Suppressor macrophage treated with lipopolysaccharide for 4 hours (primary cell): ENCODE measurements at places on chromosomes 1 and 21.

GRCh38 chr1:109240158-109241152, 8.9 kb upstream of the CELSR2 start:
- DNase-seq: no peak

- no peak for DNase-seq
Observed at GRCh38 chr1:212959266-212960220, 9.2 kb downstream of the VASH2 start.

GRCh38 chr21:19026911-19027310, 623.3 kb upstream of the TMPRSS15 start:
- no peak for DNase-seq

- DNase-seq: no peak
Observed at GRCh38 chr1:154575147-154575927, 7.8 kb downstream of the CHRNB2 start.

GRCh38 chr1:178986204-178986603, 39.5 kb upstream of the FAM20B start:
- no peak for DNase-seq

DNA sequence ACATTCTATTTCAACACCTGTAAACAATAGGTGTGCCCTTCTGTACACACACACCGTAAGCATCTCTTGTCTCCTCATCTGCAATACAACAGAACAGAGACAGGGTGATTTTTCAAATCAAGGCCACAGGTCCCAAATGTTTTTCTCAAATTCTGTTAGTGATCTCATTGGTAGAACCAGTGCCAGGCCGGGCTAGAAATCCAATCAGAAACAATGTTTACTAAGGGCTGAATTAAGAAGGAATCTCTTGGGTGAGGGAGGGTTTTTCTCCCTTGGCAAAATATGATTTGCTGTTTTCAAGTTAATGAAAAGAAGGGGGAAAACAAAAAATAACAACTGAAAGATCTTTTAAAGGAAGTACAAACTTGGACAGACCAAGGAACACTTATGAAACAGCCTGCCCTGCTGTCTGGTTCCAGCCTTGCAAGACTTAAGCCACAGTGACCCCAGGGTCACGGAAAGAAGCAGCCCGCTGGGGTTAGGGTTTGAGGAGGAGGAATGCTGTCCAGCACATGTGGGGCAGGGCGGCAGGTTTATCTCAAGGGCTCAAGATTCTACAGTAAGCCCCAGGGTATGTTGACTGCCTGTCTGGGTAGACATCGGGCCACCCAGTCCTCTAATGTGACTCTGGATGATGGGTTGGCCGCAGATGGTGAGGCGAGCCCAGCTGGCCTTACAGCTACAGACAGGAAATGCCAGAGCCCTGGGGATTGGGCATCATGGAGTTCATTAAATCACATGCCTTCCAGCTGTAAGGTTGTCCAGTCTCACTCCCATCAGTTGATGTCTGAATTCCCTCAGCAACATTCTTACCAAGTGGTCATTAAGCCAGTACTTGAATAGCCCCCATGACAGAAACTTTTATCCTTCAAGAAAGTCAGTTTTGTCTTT, 73.3 kb upstream of the SLC44A3 start:
- no peak for DNase-seq

GRCh38 chr1:91582431-91582921, 81.8 kb downstream of the CDC7 start:
- DNase-seq: no peak

DNA sequence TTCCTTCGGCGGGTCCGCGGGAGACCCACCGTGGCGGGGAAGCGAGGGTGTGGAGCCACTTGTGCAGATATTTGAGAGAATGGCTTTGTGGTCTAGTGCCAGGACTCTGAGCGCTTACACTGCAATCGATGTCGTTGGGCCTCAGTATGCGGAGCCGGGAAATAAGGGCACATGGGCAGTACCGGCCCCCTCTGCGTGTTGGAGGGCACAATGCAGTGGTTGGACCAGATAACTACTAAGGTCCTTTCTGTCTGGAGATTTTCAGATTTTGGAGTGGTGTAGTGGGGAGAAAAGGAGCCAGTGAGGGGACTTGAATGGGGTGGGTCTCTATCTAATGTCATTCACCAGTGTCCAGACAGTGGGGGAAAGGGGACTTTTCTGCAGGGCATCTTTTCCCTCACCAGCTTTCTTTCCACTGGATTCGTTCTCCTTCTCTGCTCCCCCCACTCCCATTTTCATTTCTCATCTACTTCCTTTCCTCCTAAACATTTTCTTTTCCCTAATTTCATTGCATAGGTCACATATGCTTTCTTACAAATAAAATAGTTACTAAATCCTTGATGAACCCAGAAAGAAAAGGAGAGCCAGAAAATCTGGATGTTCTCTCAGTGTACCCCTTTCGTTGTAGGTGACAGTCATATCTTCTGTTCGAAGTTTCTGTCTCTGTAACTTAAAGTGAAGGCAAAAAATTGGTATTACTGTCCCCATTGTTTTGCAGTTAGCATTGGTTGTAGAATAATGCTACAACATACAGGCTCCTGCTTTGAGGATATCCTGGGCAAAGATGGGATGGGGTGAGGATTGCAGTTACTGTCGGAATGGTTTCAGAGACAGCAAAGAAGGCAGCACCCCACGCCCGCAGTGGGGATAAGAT, 1.4 kb downstream of the ATF3 start:
- DNase-seq: peak; percentile 47

DNA sequence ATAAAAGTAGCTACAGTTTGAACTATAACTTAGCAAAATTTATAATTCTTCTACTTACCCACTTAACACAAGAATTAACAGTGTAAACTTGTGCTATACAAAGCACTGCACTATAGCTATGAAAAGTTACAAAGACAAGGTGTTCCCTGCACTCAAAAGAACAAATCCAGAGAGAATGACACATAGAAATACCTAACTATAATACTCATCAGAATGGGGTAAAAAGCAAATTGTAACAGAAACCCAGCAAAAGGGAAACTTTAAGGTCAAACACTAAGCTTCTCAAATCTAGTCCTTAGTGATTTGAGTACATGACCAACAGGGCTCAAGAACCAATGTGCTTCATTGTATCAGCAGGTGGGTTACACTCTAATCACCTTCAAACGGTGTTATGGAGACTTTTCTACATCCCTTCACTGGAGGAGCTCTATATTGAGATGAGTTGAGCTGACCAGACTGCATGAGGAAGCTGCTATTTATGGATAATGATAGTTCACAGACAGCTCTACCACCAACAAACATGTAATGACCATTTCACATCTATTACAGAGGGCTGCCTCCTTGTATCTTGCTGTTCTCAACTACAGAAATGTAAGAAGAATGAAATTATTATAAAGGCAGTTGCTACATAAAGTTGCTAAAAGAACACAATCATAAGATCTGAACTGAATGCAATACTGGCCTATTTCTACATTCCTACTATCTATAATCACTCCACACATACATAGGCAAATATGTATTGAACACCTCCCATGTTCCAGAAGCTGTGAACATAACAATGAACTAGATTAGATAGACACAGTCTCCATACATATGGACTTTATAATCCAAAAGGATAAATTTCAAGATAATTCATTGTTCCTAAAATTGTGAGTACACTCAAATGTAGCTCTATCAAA, 47.6 kb downstream of the PIK3R3 start:
- no peak for DNase-seq

- peak; percentile 74 for DNase-seq
Observed at GRCh38 chr1:206713070-206713469, 28.4 kb downstream of the MAPKAPK2 start.

DNA sequence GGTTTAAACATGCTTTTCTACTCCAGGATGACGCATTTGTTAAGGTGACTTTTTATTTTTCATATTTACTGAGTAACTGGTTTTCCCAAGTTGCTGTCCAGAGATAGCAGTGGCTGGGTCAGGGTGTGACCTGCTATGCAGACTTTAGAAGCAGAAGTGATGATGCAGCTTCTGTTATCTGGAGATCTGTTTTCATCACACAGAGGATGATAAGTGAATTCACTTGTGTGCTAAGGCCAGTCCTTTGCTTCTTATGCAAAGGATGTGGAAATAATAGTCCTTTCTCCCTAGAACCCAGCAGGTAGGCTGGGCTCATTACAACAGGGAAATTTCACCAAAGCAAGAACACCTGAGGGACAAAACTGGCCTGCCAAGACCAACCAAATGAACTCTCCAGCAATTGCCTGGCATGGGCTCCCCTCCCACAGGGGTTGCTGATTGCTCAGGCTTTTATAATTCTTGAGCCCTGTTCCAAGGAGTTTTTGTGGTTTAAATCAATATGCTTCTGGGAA, 97.8 kb upstream of the LPGAT1 start:
- no peak for DNase-seq
